Lung (tissue), 17 donors: ENCODE measurements at places on chromosomes 1 and 21. TPM values are rescaled to one million over a fixed set of nuclear protein-coding genes. Genes with fewer than 3 reads are reported as not detected.

The UTS2 gene
- 0.82 TPM for total RNA-seq

- no peaks in the 10 kb centered on the region for H3K4me1 ChIP-seq
- H3K36me3 ChIP-seq: no peaks in the 10 kb centered on the region
- H3K4me3 ChIP-seq: no peak overlapping the region
- no peaks in the 10 kb centered on the region for H3K27me3 ChIP-seq
- peak; percentile 22 for DNase-seq
These were observed 1.1 kb downstream of the TBX19 start for GRCh38 chr1:168281603-168282325.

GRCh38 chr1:229874609-229875008 is 192.4 kb upstream of the GALNT2 start:
- no peaks in the 10 kb centered on the region for H3K27me3 ChIP-seq
- H3K4me1 ChIP-seq: no peaks in the 10 kb centered on the region
- no peaks in the 10 kb centered on the region for H3K36me3 ChIP-seq
- no peak for DNase-seq
- H3K27ac ChIP-seq: no peak overlapping the region

GRCh38 chr1:110636149-110636935 is 30.2 kb upstream of the KCNA2 start:
- no peak overlapping the region for H3K4me3 ChIP-seq
- H3K4me1 ChIP-seq: peaks cover 16% of the 10 kb centered on the region
- H3K27me3 ChIP-seq: peaks cover 18% of the 10 kb centered on the region
- DNase-seq: no peak
- no peak overlapping the region for H3K27ac ChIP-seq
- no peaks in the 10 kb centered on the region for H3K36me3 ChIP-seq

- no peaks in the 10 kb centered on the region for H3K4me1 ChIP-seq
- H3K27me3 ChIP-seq: no peaks in the 10 kb centered on the region
- H3K27ac ChIP-seq: no peak overlapping the region
These were observed 113.9 kb downstream of the TOMM20 start for GRCh38 chr1:235014756-235015155.

GRCh38 chr1:227780101-227781044 is 35.1 kb upstream of the PRSS38 start:
- no peaks in the 10 kb centered on the region for H3K27me3 ChIP-seq
- no peak overlapping the region for H3K4me3 ChIP-seq
- H3K27ac ChIP-seq: no peak overlapping the region
- H3K36me3 ChIP-seq: no peaks in the 10 kb centered on the region
- no peaks in the 10 kb centered on the region for H3K4me1 ChIP-seq
- DNase-seq: no peak

DNA sequence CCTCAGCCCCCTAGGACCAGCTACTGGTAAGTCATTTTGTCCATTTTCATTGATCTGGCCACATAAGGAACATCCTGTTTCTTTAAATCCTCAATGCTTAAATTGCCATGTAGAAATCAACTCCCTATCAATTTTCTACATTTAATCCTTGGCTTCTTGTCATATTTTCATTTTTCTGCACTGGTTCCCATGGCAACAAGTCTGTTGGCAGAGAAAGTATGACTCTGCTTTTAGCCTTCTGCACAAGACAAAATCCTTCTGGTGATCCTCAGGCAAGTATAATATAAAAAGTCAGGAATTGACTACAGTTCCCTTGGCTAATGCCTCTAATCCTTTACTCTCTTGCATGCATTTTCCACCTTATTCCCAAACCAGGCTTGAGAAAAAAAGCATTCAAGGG is 65.0 kb downstream of the LRRC40 start:
- H3K36me3 ChIP-seq: no peaks in the 10 kb centered on the region
- H3K27ac ChIP-seq: no peak overlapping the region
- H3K4me3 ChIP-seq: no peak overlapping the region
- peak; percentile 98 for DNase-seq
